NCI-H524 treated with DMSO at 0.1 percent for 48 hours (cell line): ENCODE measurements at places on chromosomes 6 and 20.

DNA sequence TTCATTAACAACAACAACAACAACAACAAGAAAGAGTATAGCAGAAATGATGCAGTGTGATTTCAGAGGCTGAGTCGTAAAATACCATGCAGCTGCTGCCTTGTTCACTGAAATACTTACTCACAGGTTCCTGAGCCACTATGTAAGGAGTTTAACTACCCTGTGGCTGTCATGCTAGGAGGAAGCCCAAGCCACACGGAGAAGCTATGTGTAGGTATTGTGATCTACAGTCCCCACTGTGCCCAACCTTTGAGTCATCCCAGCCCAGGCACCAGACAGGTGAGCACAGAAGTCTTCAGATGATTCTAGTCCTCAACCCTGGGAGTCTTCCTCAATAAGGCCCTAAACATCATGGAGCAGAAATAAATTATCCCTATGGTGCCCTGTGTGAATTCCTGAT lies 14.6 kb upstream of the RALY start:
- DNase-seq: no peak

DNA sequence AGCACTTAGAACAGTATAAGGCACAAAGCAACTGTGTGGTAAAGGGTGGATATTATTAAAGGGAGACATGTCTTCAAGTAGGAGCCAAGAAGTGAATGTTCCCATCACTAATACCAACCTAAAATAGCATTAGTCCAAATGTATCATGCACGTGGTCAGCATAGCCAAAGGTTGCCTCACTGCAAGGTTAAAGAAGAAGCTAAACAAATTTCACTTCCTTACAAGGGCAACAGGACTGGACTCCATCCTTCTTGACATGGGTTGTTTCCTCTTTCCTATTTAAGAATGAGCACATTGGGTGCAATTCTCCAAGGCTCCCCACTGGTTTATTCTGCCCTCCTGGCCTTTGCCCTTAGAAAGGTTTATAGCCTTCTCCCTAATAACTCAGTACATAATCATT lies 186.7 kb downstream of the PHACTR1 start:
- DNase-seq: no peak

DNA sequence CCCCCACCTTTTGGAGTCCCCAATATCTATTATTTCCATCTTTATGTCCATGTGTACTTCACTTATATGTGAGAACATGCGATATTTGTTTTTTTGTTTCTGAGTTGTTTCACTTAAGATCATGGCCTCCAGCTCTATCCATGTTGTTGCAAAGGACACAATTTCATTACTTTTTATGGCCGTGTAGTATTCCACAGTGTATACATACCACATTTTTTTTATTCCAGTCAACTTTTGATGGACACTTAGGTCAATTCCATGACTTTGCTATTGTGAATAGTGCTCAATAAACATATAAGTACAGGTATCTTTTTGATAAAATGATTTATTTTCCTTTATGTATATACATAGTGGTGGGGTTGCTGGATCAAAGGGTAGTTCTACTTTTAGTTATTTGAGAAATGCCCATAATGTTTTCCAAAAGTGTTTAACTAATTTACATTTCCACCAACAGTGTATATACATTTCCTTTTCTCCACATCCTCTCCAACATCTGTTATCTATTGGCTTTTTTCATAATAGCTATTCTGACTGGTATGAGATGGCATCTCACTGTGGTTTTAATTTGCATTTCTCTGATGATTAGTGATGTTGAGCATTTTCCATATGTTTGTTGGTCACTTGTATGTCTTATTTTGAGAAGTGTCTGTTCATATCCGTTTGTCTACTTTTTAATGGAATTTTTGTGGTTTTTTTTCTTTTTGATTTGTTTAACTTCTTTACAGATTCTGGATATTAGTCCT lies 34.0 kb upstream of the COL10A1 start:
- no peak for DNase-seq

GRCh38 chr6:56608332-56608731 lies 34.4 kb downstream of the DST start:
- DNase-seq: no peak

DNA sequence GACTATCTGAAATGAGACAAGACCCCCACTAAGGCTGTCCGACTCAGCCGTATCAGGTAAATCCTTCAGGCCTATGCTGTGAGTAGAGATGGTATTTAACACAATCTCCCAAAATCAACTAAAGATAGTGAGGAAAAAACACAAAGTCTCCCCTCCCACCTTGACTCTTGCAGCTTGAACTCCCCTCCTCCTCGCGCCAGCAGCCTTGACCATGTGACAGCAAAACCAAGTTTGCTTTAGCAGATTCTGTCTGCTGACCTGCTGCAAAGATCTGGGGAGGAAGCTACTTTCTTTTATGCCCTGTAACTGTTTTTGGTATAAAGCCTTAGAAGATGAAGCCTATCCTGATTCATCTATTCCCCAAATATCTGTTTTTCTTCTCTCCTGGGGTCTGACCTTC lies 509.5 kb downstream of the CDH26 start:
- no peak for DNase-seq

DNA sequence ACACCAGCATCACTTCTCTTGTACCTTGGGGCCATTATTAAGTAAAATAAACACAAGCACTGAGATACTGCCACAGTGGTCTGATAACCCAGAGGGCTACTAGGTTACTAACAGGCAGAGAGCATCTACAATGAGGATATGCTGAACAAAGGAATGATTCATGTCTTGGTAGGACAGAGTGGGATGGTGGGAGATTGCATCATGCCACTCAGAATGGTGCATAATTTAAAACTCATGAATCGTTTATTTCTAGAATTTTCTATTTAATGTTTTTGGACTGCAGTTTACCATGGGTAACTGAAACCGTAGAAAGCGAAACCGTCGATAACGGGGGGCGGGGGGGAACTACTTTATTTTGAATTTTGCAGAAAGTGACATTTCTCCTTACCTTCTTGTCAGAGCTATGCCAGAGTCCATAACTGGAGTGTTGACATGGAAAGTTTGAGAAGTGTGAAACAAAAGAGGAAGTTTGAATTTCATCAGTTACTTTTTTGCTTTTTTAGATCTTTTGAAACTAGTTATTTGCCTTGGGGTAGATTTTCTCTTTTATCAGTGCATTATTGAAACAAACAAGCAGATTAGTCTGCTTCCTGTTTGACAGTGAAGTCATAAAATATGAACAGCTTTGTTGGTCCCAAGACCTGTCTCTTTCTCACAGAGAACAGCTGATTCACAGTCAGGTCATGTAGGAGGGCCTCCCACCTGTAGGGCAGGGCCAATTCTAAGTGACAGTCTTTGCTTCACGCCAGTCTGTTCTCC lies 124.9 kb downstream of the KLHL32 start:
- DNase-seq: no peak

DNA sequence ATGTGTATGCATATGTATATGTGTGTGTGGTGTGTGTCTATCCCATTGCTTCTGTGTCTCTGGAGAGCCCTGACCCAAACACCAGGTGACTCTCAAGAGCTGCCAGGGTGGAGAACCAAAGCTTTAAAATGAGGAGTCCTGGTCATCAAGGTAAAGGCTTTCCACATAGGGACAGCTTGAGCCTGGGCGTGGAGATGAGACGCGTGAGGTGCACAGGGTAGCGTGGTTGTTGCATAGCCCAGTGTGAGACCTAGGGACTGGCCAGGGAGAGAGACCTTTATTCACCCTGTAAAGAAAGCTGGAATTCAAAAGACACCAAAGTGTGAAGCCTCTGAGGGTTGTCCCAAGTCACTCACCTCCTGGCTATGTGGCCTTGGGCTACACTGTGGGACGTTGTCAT lies 149.1 kb downstream of the SYCP2 start:
- no peak for DNase-seq

DNA sequence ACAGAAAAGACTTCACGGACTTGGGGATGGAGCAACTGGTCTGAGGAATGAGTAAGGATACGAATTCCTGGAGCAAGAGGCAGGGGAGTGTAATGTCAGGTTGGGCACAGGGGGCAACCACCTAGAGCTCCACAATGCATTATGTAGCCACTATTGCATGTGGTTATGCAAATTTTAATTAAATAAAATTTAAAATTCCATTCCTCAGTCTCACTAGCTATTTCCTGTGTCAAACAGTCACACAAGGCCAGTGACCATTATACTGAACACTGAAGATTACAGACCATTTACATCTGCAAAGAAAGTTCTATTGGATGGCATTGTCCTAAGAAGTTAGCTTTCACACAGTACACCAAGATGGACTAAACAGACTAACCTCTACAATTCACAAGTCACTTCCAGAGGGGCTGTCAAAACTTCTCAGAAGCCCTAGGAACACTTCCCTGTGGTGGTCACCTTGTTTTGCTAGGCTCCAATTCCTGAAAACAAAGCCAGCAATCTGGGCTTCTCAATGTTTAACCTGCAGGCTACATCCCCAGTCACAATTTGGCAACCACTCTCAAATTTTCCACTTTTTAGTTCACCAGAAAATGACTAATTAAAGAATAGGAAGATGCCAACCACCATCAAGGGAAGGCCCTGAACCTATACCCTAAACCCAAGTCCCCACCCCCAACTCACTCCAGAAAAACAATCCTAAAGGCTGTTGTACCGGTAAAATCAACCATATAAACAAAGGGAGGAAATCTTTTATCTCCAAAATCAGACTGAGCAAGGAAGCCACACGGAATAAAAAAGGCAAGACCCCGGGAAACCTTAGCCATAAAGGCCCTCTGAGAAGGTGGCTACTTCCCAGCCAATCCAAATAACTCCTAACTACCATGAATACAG lies 34.2 kb upstream of the C20orf203 start:
- no peak for DNase-seq

- no peak for DNase-seq
Observed at GRCh38 chr20:45649312-45649863, 18.3 kb upstream of the WFDC9 start.

- DNase-seq: no peak
Observed at GRCh38 chr20:4602297-4602631, 119.4 kb upstream of the PRND start.

GRCh38 chr20:40016392-40016791 lies 672.6 kb downstream of the MAFB start:
- no peak for DNase-seq

DNA sequence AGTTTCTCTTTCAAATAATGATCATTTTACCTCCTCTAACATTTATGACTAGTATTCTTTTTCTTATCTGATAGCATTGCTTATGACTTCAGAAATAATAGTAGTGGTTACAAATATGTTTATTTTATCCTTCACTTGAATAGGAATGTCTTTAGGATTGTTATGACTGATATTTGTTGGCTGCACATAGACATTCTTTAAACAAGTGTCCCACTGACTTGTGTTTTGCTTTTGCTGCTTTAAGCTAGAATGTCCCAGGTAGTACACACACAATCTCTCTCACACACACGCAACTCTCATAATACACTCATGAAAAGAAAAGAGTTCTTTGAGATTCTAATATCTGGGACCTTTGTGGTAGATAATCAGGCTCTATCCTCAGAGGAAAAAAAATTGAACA lies 21.6 kb downstream of the KIAA1586 start:
- DNase-seq: no peak

GRCh38 chr6:167267921-167268401 lies 23.2 kb upstream of the UNC93A start:
- no peak for DNase-seq

- no peak for DNase-seq
Observed at GRCh38 chr6:117531346-117531745, 48.9 kb downstream of the DCBLD1 start.

DNA sequence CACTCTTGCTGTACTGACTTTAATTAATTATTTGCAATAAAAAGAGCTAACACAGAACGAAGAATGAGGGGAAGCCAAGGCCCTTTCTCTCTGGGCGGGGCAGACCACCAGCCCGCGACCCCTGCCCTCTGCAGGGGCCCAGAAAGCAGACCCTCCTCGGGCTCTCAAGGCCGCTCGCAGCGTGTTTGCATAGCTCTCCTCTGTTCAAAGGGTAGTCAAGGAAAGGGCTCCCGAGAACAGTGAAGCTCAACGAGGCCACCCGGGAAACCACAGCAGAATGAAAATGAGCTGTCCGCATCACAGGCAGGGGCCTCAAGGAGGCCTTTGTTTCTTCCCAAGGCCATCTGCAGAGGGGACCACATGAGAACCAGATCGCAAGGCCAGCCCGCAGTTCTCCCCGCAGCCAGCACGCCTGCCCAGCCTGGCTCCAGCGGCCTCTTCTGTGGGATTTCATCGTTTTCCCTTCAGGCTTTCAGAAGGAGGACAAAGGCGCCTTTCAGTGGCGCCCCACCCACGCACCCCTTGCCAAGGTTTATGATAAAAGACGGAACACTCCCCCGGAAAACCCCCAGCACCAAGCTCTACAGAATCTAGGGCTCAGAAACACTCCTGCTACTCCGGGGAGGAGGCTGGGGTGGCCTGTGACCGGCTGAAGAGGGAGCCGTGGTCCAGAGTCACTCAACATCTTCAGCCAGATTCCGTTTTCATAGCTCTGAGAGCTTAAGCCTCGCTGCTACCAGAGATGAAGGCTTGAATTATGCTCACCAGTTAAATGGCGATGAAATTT lies 25.3 kb downstream of the ACSS1 start:
- DNase-seq: no peak

- DNase-seq: no peak
Observed at GRCh38 chr20:58522666-58523065, 7.5 kb upstream of the APCDD1L start.

GRCh38 chr20:13024596-13024995 lies 15.8 kb downstream of the SPTLC3 start:
- DNase-seq: no peak

DNA sequence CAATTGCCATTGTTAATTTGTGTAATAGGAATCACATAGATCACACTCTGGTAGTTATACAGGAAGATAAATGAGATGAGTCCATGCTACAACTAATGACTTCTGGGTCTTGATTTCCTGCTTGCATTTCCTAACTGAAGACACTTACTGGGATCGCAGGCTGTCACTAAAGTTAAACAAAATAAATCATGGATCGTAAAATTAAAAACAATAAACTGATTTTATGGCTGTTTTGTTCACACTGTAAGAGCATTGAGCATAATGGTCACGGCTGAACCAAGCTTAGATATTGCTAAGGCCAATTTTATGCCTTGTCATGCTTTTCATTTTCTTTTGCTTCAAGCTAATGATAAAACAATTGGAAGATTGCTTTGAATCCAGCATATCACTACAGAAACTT lies 332.5 kb upstream of the CITED2 start:
- DNase-seq: no peak

DNA sequence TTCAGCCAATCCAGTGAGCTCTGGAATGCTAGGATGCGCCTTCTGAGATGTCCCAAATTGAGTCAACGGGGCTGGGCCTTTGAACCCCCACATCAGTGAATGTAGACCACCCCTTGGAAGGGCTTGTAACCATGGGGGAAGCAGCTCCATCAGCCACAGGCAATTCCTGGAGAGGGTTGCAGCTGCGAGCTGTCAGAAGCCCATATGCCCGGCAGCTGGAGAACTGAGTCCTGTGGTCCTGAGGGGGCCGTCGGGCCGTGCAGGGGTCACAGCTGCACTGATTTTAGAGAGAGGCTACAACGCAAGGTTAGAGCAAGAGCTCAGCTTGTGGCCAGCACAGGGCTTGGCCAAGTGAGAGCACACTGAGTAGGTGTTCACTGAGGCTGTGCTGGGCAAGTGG lies 121.3 kb downstream of the TOX2 start:
- no peak for DNase-seq

- DNase-seq: no peak
Observed at GRCh38 chr6:15253203-15254022, 7.5 kb downstream of the JARID2 start.

GRCh38 chr6:159074120-159074684 lies 29.4 kb upstream of the TAGAP start:
- DNase-seq: peak; percentile 60
